Stimulated activated naive CD4-positive, alpha-beta T cell treated with Interleukin-2 at 50 U/mL for 16 hours (primary cell): ENCODE measurements at places on chromosomes 2 and 18.

GRCh38 chr2:240429872-240430491 is 5.5 kb upstream of the GPC1 start:
- no peak for DNase-seq

DNA sequence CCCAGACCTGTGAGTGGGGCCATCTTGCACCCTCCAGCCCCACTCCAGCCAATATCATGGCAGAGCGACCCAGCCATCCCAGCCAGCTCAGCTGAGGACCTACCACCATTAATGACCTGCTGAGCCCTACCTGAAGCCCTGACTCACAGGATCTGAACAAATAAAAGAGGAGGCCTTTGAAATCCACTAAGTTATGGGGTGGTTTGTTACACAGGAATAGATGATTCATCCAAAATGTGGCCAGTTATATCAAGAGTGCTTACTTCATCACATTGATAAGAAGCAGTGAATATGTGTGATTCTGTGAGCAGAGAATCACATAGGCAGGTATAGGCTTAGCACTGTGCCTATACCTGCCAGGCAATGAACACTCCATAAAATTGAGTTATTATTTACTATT is 34.7 kb upstream of the FAM124B start:
- no peak for DNase-seq

- DNase-seq: no peak
Measured at GRCh38 chr18:44517136-44517535, 163.6 kb upstream of the SETBP1 start.

GRCh38 chr2:210577263-210578071 is 21.1 kb downstream of the CPS1 start:
- no peak for DNase-seq

- DNase-seq: no peak
Measured at GRCh38 chr2:121390082-121390692, 105.2 kb upstream of the TFCP2L1 start.

DNA sequence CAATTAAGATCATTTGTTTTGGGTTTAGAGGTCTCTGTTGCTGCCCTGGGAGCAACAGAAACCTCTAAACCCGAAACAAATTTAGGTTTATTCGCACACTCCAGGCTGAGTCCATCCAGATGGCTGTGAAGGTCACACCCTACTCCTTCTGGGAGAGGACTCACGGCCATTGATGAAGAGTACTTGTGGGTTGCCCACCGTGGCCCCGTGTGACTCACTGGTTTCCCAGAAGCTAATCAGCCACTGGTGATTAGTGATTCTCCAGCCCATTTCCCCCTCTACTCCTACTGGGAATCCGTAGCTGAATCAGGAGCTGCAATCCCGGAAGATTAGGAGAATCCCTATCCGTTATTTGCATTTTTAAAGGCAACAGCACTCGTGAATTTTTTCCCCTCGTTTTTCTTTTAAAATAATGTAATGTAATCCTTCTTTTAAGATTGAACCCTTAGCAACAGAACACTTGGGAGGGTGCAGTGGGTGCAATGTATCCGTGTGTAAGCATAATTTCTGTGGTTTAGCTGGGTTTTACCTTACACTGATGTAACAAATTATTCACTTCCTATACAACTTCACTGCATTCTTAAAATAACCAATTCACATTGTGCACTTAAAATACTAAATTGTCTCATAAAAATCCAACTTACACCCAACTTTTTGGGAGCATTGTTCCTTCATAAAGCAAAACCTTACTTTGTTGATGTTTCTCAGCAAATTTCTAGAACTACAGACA is 27.5 kb upstream of the EPAS1 start:
- no peak for DNase-seq

- DNase-seq: no peak
Measured at GRCh38 chr2:157625296-157625695, 3.4 kb downstream of the ACVR1C start.

DNA sequence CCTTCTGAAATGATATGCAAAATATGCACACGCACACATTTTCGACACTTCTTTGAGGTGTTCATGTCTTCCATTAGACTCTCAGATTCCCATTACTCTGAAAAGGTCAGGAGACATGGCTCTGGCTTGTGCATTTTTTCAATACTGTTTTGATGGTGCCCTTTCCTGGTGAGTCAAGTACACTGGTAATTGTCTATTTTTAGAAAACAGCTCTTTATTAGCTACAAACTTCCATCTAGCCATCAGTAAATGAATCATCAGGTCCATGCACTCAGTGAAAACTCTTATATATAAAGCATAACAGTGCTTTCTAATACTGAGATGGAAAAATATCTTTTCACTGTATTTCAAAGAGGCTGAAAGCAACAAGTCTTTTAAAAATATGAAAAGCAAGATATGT is 194.9 kb downstream of the GALNT1 start:
- DNase-seq: no peak

- DNase-seq: no peak
Measured at GRCh38 chr2:59034837-59035236, 793.7 kb upstream of the FANCL start.

DNA sequence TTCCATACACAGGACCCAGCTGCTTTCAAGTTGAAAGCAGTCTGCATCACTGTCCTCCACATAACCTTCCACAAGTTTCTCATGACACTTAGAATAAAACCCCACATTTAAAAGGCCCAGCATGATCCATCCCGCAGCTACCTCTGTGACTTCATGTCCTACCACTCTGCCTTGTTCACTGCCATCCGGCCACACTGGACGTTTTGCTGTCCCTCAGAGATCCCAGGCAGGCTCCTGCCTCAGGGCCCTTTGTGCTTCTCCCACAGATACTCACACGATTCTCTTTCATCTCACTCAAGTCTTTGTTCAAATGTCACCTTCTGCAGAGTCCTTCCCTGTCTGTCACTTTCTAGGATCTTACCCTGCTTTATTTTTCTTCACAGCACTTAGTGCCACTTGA is 232.9 kb upstream of the BOD1L2 start:
- no peak for DNase-seq

GRCh38 chr18:70154591-70155194 is 50.8 kb downstream of the RTTN start:
- no peak for DNase-seq

- DNase-seq: no peak
Measured at GRCh38 chr18:6784046-6784445, 54.5 kb downstream of the ARHGAP28 start.

DNA sequence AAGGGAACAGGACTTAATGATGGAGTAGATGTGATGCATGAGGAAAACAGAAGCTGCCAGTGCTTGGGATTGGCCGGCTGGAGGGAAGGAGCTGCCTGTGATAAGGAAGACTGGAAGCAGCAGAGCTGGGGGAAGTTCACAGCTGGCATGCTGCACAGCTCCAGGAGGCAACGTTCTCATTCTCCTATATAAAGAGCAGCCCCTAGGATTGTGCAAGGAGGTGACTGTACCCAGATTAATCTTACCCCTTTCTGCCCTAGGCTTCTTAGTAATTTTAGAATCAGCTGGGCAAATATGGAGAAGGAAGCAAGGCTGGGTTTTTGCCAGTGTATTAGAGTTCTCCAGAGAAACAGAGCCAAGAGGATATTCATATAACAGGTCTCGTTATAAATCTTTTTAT is 155.8 kb downstream of the ALPK2 start:
- DNase-seq: no peak

DNA sequence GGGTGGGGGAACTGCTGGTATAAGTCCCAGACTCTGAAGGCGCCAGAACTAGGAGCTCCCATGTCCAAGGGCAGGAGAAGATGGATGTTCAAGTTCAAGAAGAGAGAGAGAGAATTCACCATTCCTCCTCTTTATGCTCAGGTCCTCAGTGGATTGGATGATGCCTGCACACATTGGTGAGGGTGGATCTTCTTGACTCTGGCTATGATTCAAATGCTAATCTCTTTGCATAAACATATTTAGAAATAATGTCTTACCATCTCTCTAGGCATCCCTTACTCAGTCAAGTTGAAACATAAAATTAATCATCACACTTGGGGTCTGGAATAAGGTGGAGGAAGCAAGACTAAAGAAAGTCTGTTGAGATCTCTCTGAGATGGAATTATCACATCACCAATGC is 210.6 kb upstream of the CHST9 start:
- DNase-seq: no peak

- no peak for DNase-seq
Measured at GRCh38 chr2:205815673-205816072, 133.4 kb downstream of the NRP2 start.

GRCh38 chr18:2108591-2108990 is 462.7 kb downstream of the METTL4 start:
- DNase-seq: no peak

GRCh38 chr2:158131919-158132566 is 30.4 kb downstream of the UPP2 start:
- no peak for DNase-seq

DNA sequence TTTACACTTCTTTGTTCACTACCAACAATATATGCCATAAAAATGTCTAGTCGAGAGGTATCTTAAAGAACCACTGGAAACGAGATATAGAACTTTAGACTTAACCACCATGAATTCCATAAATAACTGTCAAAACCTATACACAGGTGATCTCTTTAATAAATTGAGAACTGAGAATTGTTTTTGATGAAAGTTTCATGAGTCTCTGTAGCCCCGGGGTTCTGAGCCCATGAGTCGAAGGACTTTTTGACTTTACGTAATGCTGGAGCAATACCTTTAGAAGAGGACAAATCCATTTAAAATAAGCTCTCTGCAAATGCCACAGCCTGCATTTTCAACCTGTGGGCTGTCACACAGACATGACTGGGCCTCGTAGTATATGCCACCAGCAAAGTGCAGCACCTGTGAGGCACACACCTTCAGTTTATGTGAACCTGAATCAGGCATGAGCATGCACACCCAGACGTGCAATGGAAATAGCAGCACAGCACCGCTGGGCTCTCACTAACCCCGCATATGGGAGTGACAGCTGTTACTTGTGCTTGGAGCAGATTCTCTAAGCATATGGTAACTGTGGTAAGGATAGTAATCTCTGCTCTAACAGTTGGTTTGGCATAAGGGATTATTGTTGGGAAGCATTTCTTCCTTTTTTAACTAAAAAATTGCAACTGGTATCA is 383.2 kb downstream of the SOCS6 start:
- DNase-seq: no peak

GRCh38 chr2:60416221-60417008 is 137.0 kb downstream of the BCL11A start:
- DNase-seq: no peak

DNA sequence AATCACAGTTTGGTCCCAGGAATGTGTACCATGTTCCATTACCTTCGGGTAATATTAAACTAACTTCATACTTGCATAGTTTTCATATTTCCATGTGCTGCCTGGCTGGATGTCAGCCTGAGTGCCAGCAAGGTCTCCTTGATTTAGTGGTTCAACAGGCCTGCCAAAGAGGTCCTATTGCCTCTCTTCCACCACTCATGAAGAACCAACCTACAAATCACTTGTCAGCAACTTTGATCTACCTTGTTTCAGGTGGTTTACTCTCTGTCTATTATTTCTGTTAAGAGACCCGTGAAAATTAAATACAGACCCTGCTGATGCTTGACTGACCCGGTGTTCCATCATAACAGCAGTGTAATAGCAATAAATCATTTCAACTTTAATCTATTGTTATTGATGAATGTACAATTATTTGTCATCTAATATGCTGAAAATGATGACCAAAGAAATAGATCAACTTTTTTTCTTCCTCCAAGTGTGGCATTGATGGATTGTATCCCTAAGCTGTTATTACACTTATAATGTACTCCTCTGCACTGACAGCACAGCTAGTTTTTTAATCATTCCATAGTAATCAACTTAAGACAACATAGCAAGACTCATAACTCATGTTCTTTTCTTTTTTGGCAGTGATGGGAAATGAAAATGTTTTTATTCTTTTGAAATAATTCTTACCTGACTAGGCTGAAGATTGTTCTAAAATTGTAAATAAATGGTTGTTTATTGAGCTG is 1220.2 kb upstream of the ACVR2A start:
- no peak for DNase-seq
